ENCODE measurements at places on chromosomes 6 and 20.

- DNase-seq = no peak
These were observed 442.7 kb upstream of the HS3ST5 start for GRCh38 chr6:114785235-114786127.

DNA sequence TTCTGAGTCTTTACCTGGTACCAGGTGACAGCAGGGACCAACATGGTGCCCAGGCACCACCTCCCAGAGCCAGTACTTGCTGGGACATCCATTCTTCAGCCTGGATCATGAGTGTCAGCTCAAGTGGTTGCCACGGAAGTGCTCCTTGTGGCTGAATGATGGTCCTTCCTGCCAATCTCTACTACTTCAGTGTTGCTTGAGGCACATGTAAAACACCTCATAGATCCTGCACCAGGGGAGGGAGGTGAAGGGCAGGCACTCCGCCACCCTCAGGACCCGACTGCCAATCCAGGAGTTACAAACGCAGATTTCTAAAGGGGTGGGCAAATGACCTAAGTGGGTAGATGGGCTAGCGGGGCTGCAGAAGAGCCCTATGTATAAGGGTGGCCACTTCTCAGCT is 226.0 kb downstream of the PREX1 start:
- no peak for DNase-seq

GRCh38 chr6:4426968-4427367 is 291.6 kb upstream of the ECI2 start:
- DNase-seq = no peak

- no peak for DNase-seq
These were observed 5.3 kb upstream of the FNDC1 start for GRCh38 chr6:159163901-159164370.

DNA sequence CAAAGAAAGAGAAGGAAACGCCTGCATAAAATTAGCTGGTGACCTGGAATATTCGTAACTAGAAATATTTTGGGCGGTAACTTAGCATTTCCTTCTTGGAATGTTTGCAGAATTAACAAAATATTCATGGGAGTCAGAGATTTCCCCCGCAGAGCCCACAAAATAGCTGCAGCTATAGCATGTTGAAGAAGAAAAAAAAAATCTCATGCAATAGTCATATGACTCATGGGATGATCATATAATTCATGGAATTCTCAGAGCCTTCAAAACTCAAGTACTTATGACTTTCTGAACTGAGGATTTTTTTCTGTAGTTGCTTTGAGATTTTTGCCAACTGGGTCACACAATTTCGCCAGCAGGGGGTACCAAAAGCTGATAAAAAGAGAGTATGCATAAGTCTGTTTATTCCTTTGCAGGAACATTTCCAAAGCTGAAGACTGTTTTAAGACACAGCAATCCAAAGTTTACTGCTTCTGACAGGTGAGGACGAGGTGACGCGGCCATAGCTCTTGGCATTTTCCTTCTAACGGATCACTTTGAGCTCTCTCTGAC is 586.0 kb upstream of the CHD6 start:
- DNase-seq = no peak

GRCh38 chr6:149077208-149077607 is 240.3 kb upstream of the TAB2 start:
- DNase-seq = no peak

DNA sequence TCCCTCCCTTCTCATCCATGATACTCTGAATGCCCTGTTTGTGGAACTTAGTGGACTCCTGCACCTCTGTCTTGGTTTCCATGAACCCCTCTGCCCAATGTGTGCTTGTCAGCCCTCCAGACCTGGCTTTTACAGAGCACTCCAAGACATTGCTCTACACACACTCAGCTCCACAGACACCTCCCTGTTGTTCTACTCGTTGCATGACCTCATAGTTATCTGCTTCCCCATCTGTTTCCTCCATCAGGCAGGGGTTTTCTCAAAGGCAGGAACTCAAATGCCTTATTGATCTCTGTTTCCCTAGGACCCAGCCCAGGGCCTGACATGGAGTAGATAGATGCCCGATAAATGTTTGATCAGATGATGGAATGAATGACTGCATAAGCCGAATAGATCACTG is 13.3 kb downstream of the PLCG1 start:
- no peak for DNase-seq

DNA sequence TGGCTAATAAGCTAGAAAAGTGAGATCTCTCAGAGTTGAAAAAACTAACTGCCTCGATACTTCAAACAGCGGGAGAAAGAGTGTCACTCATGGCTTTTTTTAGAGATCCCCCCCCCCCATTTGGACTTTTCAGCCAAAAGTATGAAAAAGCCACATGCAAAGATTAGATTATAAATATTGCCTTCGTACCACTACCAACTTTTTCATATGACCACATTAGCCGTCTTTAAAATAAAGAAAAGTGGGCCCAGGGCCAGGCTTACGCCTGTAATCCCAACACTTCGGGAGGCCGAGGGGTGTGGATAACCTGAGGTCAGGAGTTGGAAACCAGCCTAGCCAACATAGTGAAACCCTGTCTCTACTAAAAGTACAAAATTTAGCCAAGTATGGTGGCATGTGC is 4.4 kb downstream of the PGK2 start:
- no peak for DNase-seq
